H4 (cell line): ENCODE measurements at places on chromosomes 12 and 14.
A peak's percentile ranks its signal among the peaks of the same experiment; 100 is the strongest.

GRCh38 chr12:6044082-6044481 is 80.4 kb downstream of the VWF start:
- DNase-seq = peak; percentile 50

DNA sequence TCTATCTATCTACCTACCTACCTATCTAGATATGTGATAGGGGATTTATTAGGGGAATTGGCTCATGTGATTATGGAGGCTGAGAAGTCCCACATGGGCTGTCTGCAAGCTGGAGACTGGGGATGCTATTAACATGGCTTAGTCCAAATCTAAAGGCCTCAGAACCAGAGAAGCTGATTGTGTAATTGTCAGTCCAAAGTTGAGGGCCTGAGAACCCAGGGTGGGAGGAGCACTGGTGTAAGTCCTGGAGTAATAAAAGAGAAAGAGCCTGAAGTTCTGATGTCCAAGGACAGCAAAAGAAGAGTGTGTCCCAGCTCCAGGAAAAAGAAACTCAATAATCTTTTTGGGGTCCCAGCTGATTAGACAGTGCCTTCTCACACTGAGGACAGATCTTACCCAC is 98.5 kb upstream of the SEL1L start:
- DNase-seq = no peak

GRCh38 chr14:91373591-91374254 is 43.9 kb downstream of the CCDC88C start:
- DNase-seq = no peak

- DNase-seq = peak; percentile 83
These were observed 106.8 kb downstream of the ZFC3H1 start for GRCh38 chr12:71556875-71557274.

DNA sequence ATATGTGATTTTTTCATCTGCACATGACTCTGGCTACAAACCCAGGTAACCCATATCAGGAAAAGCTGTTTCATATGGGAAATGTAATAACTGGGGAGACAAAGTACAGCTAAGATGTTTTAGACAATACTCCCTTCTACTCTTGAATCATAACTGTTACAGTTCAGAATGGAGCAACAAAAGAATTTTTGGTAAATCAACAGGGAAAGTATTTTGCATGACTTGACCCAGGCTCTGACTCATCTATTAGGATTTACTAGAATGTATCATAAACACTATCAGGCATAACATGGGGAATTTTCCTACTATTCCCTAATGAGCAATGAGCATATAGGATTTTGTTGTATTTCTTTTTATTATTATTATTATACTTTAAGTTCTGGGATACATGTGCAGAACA is 553.0 kb downstream of the SLC16A7 start:
- no peak for DNase-seq

GRCh38 chr12:47087088-47087688 is 7.4 kb upstream of the AMIGO2 start:
- no peak for DNase-seq

GRCh38 chr12:89706551-89706950 is 2.1 kb downstream of the ATP2B1 start:
- DNase-seq = no peak

DNA sequence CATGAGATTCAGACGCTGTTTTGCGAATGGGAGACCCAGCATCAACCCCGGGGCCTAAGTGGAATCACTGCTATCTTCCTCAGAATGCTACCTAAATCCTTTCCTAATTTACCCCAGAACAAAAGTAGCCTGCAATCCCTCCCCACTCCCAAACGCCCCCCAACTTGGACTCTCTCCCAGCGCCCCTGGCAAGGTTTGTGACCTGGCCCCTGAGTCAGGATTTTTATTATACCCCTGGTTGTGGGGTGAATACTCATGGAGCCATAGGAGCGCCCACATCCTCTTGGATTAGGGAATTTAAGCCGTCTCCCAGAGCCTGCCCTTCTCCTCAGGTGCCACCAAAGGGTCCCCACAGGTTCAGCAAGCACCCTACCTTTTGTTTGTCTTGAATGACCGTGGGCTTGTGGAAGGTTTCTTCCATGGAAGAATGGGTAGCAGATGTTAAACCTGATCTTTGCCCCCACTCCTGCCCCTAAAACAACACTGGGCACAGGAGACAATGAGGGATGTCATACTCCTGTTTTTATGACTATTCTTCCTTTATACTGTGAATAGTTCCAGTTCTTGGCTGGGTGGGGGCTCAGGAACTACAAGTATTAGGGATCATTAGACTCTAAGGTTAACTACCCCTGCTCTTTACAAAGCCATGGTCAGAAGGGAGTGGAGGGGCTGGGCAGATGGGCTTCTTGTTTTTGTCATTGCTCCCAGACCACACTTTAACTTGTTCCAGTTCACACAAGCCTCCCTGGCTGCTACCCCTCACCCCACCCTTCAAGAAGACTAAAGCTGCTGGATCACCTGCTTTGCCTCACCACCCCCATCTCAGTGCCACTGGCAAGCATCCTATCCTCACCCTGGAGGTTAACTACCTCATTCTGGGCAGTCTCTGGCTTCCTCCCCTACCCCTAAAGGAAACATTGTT is 630 bp downstream of the MYL6B start:
- DNase-seq = no peak

DNA sequence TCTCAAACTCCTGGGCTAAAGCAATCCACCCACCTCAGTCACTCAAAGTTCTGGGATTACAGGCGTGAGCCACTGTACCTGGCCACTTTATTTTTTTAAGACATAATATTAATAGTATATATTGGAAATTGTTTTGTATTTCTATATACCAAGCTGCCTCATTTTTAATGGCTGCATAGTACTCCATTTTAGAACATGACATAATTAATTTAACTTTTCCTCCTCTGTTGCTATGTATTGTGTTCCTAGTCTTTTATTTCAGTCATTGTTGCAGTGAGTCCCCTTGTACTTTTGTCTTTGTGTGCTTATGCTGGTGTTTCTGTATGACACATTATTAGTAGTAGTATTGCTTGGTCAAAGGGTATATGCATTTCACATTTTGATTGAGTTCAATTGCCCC is 138.7 kb downstream of the PRKCH start:
- DNase-seq = no peak

- DNase-seq = no peak
These were observed 5.9 kb upstream of the RCOR1 start for GRCh38 chr14:102586420-102587104.

DNA sequence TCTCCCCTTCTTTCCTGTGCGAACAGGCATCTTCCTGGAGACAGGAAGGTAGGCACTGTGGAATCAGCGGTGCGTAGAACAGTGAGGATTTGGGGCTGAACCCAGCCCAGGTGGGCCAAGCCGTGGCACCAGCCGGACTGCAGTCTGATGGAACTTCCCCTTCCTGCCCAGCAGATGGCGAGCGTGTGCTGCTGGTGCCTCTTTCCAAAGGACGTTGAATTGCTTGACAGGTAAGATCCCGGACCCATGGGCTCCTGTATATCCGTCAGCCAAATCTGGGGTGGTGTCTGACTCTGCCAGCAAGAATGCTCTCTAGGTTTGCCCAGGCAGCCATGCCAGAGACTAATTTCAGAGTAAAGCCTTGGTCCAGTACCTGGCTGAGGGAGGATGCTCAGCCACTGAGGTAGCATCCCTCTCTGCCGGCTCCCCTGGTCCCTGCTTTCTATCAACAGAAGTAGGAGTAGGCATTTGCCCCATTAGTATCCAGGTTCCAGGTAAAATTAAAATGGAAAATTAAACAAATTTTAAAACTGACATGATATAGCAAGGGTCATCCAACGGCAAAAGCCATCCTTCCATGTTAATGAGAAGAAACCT is 21.1 kb upstream of the KCNA5 start:
- DNase-seq = peak; percentile 61

DNA sequence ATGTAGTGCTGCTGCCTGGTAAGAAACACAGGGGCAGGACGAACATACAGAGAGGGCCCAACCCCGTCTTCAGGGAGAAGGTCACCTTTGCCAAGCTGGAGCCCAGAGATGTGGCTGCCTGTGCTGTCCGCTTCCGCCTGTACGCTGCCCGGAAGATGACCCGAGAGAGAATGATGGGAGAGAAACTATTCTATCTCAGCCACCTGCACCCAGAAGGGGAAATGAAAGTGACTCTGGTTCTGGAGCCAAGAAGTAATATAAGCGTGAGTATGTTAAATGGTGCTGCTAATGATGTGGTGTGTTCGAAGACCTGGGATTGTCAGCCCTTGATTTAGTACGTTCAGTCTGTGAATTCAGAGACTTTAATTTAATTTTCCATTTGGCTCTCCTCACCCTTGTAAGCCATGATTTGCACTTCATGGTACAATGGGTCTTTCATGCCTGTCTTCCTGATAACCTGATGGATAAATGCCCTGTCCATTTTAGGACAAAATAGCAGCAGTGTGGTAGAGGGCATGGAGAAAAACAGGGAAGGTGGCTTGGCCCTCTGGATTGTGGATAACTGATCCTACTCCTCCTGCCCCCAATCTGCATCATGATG is 318.9 kb downstream of the SNAPC1 start:
- no peak for DNase-seq

GRCh38 chr14:100445436-100446088 is 122.4 kb downstream of the SLC25A47 start:
- DNase-seq = no peak

- no peak for DNase-seq
These were observed 388.1 kb downstream of the BCAT1 start for GRCh38 chr12:24560831-24561271.
